Activated CD8-positive, alpha-beta T cell treated with anti-CD3 and anti-CD28 coated beads for 36 hours (primary cell): ENCODE measurements at places on chromosomes 1 and 21. TPM values are rescaled to one million over a fixed set of nuclear protein-coding genes. Genes with fewer than 3 reads are reported as not detected.

GRCh38 chr1:109886827-109887226 lies 23.8 kb upstream of the CSF1 start:
- no peaks in the 10 kb centered on the region for H3K27me3 ChIP-seq
- H3K4me1 ChIP-seq = peaks cover 30% of the 10 kb centered on the region
- H3K27ac ChIP-seq = no peak overlapping the region
- H3K36me3 ChIP-seq = no peaks in the 10 kb centered on the region
- no peak for DNase-seq

DNA sequence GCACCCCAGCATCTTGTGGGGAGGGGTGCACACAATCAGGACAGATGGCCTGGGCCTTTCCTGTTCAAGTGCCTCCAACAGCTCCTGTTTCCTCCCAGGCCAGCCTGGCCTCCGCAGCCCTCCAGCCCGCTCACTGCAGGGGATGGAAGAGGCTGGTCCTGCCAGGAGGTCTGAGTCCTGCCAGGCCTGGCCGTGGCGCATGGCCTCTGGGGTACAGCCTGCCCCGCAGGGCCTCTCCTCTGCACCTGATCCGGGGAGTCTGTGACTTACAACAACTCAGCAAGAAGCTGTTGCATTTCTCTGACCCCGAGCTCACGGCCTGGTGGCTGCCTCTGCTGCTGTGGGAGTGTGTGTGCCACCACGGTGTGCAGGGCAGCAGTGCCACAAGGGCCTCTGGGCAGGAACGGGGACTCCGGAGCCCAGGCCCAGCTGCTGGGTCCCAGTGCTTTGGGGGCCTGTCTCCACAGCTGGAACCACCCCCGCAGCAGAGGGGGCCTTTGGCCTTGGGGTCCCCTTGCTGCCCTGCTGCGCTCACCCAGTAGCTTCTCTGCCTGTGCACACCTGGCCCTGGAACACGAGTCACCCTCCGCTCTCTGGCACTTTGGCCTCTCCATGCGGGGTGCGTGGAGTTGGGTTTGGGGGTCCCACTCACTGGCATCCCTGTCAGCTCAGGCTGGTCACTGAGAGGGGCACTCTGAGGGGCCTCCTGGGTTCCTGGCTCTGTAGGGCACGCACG lies 17.4 kb upstream of the LRRC3 start:
- DNase-seq = no peak
- H3K4me1 ChIP-seq = no peaks in the 10 kb centered on the region
- H3K36me3 ChIP-seq = no peaks in the 10 kb centered on the region

HTR6 gene
- not detected for total RNA-seq

- H3K36me3 ChIP-seq = no peaks in the 10 kb centered on the region
- no peak overlapping the region for H3K27ac ChIP-seq
- no peak for DNase-seq
- H3K4me1 ChIP-seq = no peaks in the 10 kb centered on the region
- H3K27me3 ChIP-seq = peaks cover 27% of the 10 kb centered on the region
Measured at GRCh38 chr1:47742890-47743760, 254.1 kb downstream of the TRABD2B start.

DNA sequence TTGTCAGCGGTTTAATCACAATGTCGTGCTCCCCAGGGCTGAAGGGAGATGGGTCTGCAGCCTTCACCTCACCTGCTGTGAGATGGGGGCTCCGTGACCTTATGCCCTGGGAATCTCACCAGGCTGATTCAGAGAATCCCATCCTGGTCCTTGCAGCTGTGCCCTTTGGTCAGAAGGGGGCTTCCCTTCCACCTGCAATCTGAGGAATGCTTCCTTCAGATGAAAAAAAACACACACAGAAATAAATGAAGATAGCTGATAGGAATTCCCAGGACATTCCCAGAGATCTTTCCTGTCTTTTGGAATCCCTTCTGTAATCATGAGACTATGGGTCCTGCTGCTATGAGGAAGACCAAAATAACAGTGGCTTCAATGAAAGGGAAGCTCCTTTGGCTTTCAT lies 127.0 kb upstream of the VAMP3 start:
- DNase-seq = no peak
- H3K4me1 ChIP-seq = no peaks in the 10 kb centered on the region
- H3K27me3 ChIP-seq = no peaks in the 10 kb centered on the region
- H3K4me3 ChIP-seq = no peak overlapping the region
- H3K36me3 ChIP-seq = no peaks in the 10 kb centered on the region

- H3K27ac ChIP-seq = no peak overlapping the region
- DNase-seq = no peak
- no peaks in the 10 kb centered on the region for H3K4me1 ChIP-seq
- H3K36me3 ChIP-seq = no peaks in the 10 kb centered on the region
- H3K4me3 ChIP-seq = no peak overlapping the region
Measured at GRCh38 chr1:17877896-17878295, 122.8 kb downstream of the ACTL8 start.

DNA sequence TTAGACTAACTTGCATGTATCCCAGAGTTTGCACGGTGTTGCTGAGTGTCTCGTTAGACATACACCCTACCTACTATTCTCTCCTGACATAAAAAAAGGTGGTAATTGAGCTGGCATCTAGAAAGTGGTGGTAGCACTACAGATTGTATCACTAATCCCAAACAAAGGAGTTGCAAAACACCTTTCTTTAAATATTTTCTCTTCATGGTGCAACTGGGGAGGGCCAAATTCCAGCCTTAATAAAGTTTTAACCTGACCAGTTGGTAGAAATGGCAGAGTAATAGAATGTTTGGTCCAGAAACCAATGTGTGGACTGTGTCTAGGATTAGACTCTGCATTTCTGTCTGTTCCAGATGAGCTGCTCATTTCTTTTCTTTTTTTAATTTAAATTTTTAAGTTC lies 40.0 kb downstream of the NFIA start:
- H3K27ac ChIP-seq = no peak overlapping the region
- H3K27me3 ChIP-seq = no peaks in the 10 kb centered on the region
- DNase-seq = no peak
- no peaks in the 10 kb centered on the region for H3K4me1 ChIP-seq

DNA sequence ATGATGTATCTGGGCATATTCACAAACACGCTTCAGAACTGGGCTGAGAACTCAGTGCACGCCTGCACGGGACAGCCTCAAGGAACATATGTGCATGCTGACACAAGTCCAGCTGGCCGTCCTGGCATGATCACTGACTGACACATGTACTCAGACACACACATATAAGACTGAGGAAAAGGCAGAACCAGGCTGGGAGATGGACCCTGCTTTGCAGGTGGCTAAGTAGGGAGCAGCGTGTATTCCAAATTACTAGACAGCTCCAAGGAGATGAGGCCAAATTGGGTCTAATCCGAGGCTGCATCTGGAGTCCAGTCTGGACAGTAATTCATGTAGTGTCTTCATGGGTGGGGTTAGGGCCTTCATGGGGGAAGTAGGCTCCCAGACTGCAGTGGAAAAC lies 41.4 kb upstream of the GJB5 start:
- peaks cover 2% of the 10 kb centered on the region for H3K27me3 ChIP-seq
- no peak overlapping the region for H3K27ac ChIP-seq
- no peak overlapping the region for H3K4me3 ChIP-seq
- no peak for DNase-seq
- H3K4me1 ChIP-seq = no peaks in the 10 kb centered on the region

DNA sequence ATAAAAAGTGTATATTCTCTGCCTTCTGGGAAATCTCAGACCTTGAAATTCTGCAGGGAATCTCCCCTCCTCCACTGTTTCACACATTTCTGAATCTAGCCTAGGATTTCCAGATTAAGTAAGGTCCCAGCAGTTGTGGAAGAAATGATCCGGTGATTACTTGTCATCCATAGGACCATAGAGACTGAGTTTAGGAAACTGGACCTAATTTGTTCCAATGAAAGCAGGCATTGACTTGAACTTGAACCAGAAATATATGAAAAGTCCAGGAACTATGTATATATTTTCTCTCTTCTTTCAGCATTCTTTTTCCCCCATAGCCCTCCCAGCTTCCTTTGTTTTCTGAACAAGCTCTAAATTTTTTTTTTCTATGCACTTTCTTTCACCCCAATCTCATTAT lies 149.5 kb upstream of the SPAG17 start:
- no peaks in the 10 kb centered on the region for H3K36me3 ChIP-seq
- DNase-seq = no peak
- H3K4me1 ChIP-seq = no peaks in the 10 kb centered on the region
- H3K4me3 ChIP-seq = no peak overlapping the region
- no peak overlapping the region for H3K27ac ChIP-seq
